ENCODE measurements at places on chromosomes 6 and 20.

GRCh38 chr6:151060096-151060765 lies 179.5 kb upstream of the AKAP12 start:
- no peak for DNase-seq

- no peak for DNase-seq
These were observed 51.5 kb downstream of the GMDS start for GRCh38 chr6:2193931-2194330.

- DNase-seq: no peak
These were observed 11.8 kb downstream of the SMOC2 start for GRCh38 chr6:168452685-168453377.

DNA sequence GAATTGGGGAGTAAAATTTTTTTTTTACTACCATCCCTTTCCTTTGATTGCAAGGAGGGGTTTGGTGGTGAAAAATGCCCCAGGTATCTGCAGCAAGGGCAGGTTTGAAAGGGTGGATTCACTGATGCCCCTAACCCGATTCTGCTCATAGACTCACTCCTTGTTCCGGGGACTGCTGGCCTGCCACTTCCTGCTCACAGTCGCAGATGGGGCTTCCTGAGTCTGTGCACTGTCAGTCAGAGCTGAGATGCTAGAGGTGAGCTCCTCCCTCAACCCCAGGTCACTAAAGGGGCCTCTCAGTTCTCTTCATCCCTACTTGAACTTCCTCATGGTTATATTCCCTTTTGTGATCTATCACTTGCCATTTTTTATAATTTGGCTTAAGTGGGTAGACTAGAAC lies 357.9 kb downstream of the FARS2 start:
- no peak for DNase-seq

DNA sequence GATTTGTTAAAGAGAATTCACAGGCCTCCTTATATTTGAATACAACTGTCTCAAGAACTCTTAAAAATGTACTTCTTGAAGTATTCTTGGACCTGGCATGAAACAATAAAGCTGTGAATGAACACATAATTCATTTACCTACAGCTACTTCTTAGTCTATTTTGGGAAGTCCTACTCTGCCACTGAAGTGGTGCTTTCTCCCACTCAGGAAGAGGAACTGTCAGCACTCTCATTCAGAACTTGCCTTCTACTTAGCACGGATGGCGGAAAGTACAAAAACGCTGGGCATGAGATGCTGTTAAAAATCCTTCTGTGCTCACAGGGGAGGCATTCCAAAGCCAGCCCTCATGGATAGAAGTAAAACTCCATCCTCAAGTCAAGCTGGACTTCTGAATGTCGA lies 144.8 kb upstream of the LAMP5 start:
- no peak for DNase-seq

DNA sequence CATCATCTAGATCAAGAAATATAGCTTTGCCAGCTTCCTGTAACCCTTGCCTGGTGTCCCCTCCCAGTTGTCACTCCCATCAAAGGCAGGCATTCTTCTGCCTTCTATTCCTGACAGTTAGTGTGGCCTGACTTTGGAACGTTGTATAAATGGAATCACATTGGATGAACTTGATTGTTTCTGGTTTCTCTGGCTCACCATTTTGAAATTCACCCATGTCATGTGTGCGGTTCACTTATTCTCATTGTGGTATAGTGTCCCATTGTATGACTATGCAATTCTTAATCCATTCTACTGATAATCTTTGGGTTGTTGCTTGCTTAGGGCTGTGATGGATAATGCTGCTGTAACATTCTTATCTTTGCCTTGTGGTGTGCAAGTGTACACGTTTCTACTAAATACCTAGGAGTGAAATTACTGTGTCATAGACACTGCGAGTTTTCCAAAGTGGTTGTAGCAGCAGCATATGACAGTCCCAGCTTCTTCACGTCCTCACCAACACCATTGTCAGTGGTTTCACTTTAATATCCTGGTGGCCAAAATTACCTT lies 73.2 kb downstream of the VEGFA start:
- DNase-seq: no peak

DNA sequence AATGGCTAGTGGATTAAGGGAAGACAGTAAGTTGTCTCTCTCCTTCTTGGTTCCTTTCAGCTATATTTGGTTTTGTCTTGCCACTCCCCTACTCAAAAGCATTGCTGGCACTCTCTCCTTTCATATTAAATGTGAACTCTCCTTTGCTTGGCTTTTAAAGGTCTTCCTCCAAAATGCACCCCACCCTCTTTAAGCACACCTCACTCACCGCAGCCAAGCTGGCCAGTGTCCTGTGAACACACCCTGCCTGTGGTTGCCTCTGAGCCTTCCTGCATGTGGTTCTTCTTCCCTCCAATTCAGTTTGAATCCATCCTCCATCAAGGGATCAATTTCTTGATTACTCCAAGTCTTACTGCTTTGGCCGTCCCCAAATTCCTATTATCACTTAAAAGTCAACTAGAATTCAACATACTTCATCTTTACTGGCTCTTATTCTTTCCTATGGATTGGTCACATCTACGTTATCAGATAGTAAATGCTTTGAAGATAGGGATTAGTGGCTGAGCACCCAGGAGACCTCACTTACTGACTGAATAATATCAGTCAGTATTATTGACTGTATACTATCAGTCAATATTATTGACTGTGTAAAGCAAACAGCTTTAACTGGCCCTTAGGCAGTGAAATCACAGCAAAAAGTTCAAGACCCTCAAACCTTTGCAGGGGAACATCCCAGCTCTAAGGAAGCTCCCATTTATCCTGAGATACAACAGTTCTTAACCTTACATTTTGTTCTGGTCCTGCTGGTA lies 41.6 kb upstream of the SPDEF start:
- DNase-seq: no peak

GRCh38 chr6:1311400-1312202 lies at the start of gene FOXQ1:
Gene FOXQ1 (plus strand): TSS chr6:1312098. CDS start chr6:1312705, 607 bp downstream.
- peak; percentile 23 for DNase-seq

GRCh38 chr6:84428300-84428907 lies 201.0 kb upstream of the CEP162 start:
- DNase-seq: peak; percentile 3

DNA sequence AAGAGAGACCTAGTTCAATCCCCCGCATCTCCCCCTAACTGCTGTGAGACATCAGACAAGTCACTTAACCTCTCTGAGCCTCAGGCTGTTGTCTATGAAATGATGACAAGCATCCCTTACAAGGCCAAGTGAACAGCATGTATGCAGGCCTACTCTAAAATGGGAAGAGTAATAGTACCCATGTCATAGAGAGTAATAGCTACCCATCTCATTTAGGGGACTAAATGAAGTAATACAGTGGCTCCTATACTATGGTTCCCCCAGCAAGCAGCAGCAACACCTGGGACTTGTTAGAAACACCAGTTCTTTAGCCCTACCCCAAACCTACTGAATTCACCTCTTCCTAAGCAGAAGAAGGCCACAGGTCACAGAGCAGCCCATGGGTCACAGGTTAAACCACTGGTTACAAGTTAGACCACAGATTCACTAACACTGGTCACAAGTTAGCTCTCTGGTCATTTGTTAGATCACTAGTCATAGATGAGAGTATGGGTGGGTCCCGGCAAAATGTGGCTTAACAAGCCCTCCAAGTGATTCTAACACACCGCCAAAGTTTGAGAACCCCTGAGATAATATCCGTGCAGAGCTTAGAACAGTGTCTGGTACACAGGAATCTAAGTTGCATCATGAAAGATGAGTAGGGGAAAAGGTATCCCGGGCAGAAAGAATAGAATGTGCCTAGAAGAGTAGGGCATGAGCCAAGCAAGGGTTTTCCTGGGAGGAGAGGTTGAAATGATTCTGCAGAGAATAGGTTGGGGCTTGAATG lies 1.4 kb downstream of the DEFB124 start:
- DNase-seq: no peak

DNA sequence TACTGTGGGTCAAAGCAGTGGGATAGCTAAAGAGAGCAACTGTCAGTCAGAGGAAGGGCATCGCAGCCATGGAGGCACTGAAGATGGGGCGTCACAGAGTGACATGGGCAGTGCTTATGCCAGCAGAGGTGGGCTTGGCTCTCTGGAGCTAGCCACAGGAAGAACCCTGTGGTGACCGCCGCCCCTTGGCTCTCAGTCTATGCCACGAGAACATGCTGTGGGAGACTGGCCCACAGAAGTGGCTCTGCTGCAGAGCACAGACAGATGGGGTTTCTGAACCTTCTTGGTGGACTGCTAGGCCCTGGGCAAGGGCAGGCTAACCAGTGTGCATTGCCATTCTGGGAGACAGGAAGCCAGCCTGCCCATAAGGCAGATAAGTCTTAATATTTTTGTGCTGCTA lies 290.0 kb upstream of the SUPT3H start:
- no peak for DNase-seq

- no peak for DNase-seq
These were observed 93.0 kb upstream of the ELOVL5 start for GRCh38 chr6:53441761-53442160.

- DNase-seq: no peak
These were observed 12.0 kb upstream of the UQCC2 start for GRCh38 chr6:33723371-33724085.

GRCh38 chr20:62336329-62336728 lies 30.8 kb downstream of the LAMA5 start:
- DNase-seq: no peak

DNA sequence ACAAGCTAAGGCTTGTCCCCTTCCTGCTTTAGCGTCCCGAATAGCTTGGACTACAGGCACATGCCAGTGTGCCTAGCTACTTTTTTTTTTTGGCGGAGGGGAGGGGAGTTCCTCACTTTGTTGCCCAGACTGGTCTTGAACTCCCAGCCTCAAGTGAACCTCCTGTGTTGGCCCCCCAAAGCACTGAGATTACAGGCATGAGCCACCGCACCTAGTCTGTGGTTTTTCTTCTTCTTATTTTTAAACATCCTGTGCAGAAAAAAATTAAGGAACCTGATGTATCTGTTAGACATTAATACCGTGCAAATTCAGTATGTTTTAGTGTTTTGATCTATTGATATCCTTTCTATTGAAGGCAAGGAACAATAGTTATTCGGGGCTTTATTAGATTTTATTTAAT lies 25.7 kb downstream of the HIVEP1 start:
- DNase-seq: no peak

Data from germinal center (tissue), 1 donor.